Common myeloid progenitor, CD34-positive (primary cell): ENCODE measurements at places on chromosomes 2 and 18.

DNA sequence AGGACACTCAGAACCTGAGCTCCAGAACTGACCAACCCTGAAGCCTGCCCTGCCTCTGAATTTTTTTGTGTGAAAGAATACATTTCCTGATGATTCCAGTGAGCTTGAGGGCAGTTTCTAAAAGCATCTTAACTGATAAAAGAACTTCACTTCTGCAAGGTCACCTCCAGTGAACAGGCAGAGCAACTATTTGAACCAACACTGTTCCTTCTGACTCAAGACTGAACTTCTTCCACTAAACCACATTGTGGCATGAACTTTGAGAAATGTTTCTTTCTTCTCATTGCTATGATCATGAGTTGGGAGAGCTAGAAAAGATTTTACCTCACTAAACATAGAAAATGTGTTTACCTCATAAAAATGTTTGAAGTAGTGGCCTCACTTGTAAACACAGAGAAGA lies 83.8 kb upstream of the SERTAD2 start:
- no peaks in the 10 kb centered on the region for H3K27me3 ChIP-seq
- no peak for DNase-seq
- peaks cover 2% of the 10 kb centered on the region for H3K36me3 ChIP-seq
- H3K4me3 ChIP-seq = no peak overlapping the region
- peaks cover 4% of the 10 kb centered on the region for H3K4me1 ChIP-seq

DNA sequence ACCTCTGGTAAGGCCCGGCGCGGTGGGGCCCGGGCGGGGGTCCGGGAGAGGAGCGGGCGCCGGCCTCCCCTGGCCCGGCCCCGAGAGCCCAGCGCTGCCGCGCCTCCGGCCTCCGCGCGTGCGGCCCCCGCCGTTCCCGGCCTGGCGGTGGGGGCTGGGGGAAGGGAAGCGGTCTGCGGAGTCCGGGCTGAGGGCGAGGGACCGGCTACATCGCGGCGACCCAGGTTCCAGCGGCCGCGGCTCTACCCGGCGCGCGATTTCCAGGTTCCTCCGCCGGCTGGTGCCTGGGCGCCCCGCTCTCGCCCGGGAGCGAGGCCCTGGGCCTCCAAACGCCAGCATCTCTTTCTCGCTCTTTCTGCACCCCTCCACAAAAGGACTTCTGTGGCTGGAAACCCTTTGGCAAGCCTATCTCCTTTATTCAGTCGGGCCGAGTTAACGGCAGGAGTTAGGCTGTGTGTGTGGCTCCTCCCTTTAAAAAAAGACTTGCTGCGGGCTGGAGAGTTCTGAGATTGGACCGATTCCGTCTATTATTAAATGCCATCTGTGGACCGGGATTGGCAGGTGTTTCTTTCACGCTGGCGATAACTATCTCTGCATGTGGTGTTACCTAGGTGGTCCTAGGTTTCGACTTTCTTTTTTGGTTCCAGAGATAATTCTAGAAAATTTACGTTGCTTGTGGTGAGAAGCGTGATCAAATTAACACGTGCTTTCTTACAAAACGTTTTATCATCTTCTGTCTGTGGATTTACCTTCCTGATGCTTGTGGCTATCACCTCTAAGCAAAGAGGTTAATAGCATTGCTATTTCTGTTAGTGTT lies 592 bp downstream of the ME2 start:
- peaks cover 28% of the 10 kb centered on the region for H3K4me1 ChIP-seq
- H3K27ac ChIP-seq = peak overlapping the region; percentile 70
- peak; percentile 69 for DNase-seq
- H3K36me3 ChIP-seq = peaks cover 2% of the 10 kb centered on the region

GRCh38 chr2:216688731-216689340 lies 6.5 kb downstream of the IGFBP5 start:
- no peak overlapping the region for H3K27ac ChIP-seq
- peaks cover 71% of the 10 kb centered on the region for H3K27me3 ChIP-seq
- H3K4me3 ChIP-seq = no peak overlapping the region
- H3K36me3 ChIP-seq = no peaks in the 10 kb centered on the region
- no peak for DNase-seq
- H3K4me1 ChIP-seq = peaks cover 17% of the 10 kb centered on the region

DNA sequence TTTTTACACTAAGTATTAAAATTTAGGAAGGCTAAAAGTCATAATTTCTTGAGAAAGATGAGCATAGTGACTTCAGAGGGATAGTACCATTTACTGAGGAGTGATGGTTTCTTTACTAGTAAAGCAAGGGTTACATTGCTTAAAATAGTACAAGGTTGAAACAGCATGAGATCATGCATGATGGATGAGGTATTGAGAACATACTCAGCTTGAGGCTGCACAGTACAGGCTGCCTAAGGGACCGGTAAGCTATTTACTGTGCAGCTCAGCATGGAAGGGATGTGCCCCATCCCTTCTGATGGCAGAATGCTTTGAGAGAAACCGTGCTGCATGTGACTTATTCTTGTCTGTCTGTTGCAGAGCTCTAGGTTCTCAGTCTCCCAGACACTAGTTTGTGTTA lies 122.1 kb downstream of the EML6 start:
- H3K27ac ChIP-seq = no peak overlapping the region
- H3K36me3 ChIP-seq = no peaks in the 10 kb centered on the region
- H3K4me3 ChIP-seq = no peak overlapping the region
- DNase-seq = no peak
- no peaks in the 10 kb centered on the region for H3K4me1 ChIP-seq

DNA sequence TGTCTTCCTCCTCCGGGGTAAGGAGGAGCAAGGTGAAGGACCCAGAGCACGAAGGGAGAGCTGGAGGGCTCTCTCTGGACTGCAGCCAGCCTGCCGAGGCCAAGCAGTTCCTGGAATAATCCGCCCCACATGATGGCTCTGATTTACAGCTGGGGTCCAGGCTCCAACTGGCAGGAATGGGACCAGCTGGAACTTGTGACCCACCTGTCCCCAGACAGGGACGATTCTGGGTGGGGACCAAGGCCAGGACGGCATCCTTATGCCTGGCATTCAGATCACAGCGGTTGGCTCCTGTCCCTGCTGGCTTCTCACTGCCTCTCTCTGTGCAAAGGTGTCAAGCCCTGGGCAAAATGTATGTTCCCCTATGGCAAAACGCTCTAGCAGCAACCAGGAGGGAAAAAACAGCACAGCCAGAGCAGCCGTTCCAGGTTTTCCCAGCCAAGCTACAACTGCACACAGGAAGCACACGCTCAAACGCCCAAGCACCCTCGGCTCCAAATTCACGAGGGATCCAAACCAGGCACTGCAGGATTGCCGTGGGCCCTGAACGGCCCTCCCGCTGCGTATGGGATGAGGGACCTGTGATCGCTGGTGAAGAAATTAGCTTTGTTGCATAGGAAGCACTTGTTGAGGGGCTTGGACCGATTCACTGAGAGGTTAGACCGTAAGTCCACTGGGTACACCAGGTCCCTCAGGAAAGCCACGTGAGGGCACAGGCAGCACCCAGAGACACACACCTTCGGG lies 35.8 kb downstream of the FAM178B start:
- DNase-seq = no peak
- no peaks in the 10 kb centered on the region for H3K4me1 ChIP-seq
- H3K4me3 ChIP-seq = no peak overlapping the region
- H3K27me3 ChIP-seq = no peaks in the 10 kb centered on the region
- H3K27ac ChIP-seq = no peak overlapping the region

GRCh38 chr2:173136599-173136998 lies 61.0 kb downstream of the MAP3K20 start:
- H3K4me3 ChIP-seq = no peak overlapping the region
- no peak for DNase-seq
- H3K4me1 ChIP-seq = peaks cover 12% of the 10 kb centered on the region
- H3K27ac ChIP-seq = no peak overlapping the region
- no peaks in the 10 kb centered on the region for H3K27me3 ChIP-seq
- H3K36me3 ChIP-seq = no peaks in the 10 kb centered on the region

GRCh38 chr2:68710336-68710735 lies 24.3 kb upstream of the ARHGAP25 start:
- no peaks in the 10 kb centered on the region for H3K36me3 ChIP-seq
- no peak overlapping the region for H3K27ac ChIP-seq
- DNase-seq = no peak
- H3K4me1 ChIP-seq = peaks cover 2% of the 10 kb centered on the region
- H3K27me3 ChIP-seq = no peaks in the 10 kb centered on the region
- H3K4me3 ChIP-seq = no peak overlapping the region

- no peak for DNase-seq
- no peak overlapping the region for H3K4me3 ChIP-seq
- no peak overlapping the region for H3K27ac ChIP-seq
- peaks cover 5% of the 10 kb centered on the region for H3K27me3 ChIP-seq
- H3K4me1 ChIP-seq = no peaks in the 10 kb centered on the region
- no peaks in the 10 kb centered on the region for H3K36me3 ChIP-seq
These were observed 63.7 kb upstream of the OTOF start for GRCh38 chr2:26541401-26542193.

DNA sequence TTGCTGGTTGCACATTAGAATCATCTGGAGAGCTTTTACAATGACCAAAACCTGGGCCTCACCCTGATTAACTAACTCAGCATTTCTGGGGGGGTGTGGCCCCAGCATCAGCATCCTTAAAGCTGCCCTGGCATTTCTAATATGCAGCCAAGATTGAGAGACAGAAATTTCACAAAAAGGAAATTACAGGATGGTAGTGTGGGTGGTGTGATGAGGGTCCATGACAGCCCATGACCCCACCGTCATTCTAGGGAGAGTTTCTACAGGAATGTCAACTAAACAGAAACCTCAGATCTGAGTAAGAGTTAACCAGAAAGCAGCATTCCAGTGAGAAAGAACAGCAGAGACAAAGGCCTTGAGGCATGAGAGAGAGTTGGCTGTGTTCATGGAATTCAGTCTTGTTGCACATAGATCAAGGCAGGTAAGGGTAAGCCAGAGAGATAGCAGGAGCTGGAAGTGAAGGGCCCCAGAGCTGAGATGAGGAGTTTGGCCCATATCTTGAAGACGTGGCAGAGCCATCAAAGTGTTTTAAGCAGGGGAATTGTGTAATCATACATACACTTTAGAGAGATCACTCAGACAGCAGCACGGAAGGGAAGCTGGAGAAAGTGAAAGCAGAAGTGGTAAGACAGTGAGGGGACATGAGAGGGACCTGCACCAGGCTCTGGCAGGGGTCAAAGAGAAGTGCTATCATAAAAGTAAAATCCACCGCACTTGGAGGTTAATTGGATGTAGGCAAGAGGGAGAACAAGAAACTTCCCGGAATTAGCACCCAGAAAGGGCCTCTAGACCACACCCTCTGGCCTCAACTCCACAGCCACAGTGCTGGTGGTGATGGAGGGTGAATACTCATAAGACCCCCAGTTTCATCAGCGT lies 7.8 kb upstream of the TRABD2A start:
- no peaks in the 10 kb centered on the region for H3K36me3 ChIP-seq
- peak; percentile 91 for DNase-seq
- peaks cover 8% of the 10 kb centered on the region for H3K4me1 ChIP-seq
- peak overlapping the region; percentile 71 for H3K27ac ChIP-seq

DNA sequence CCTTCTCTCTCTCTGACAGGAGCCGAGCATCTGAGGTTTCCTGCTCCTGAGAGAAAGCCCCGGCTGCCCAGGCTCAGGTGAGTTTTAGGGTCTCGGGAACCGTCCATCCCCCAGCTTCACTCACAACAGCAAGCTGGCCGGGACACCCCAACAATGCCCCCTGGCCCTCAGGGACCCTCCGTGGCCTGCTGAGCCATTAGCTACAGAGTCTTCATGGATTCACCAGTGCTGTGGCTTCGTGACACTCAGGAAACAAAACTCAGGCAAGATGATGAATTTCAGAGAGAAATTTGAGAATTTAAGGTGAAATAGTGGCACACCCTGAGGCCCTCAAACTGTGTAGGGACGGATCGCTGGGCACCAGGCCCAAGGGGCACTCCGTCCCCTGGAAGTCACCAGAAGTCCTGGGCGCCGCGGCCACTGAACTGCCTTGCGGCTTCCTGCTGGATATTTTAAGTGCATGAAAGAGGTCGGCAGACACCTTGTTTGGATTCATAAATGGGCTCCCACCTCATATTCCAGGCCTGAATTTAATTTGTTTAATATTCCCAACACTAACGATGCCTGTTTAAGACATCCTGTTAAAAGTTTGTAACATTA lies 368.3 kb upstream of the SALL3 start:
- H3K27ac ChIP-seq = no peak overlapping the region
- no peaks in the 10 kb centered on the region for H3K36me3 ChIP-seq
- no peaks in the 10 kb centered on the region for H3K4me1 ChIP-seq
- no peak for DNase-seq

- peak; percentile 91 for DNase-seq
- H3K36me3 ChIP-seq = peaks cover 9% of the 10 kb centered on the region
- H3K4me1 ChIP-seq = peaks cover 22% of the 10 kb centered on the region
- H3K27ac ChIP-seq = peak overlapping the region; percentile 66
- H3K27me3 ChIP-seq = no peaks in the 10 kb centered on the region
- no peak overlapping the region for H3K4me3 ChIP-seq
These were observed 31.0 kb downstream of the RNF125 start for GRCh38 chr18:32049393-32050171.

DNA sequence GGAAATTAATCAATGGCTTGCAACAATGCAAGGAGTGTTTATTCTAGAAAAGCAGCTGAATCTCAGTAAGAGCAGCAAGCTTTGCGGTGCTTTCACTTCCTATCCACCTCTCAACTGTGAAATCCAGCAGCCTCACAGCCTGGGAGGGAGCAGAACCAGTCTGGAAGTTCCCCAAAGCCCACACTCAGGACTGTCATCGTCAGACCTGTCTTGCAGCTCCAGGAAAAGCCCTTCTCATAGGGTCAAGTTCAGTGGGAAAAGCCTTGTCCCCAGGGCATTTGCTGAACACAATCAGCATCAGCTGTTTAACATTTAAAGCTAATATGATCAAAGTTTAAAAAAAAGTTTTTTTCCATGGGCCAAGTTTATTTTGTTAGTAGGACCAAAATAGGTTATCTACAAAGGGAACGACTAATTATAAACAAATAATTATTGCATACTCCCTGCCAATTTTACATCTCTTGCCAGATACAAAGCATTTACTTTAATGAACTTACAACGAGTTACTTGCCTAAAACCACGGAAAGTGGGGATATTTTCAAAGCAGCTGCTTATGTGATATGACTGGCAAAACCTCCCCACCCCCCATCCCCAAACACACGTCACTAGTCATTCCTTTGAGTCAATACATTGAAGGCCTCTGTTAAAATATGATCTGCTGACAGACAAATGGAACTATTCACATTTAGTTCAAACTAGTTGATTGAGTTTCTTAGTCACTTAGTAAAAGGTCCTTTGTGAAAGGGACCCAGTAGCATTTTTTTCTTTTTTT lies 36.8 kb downstream of the PARD6G start:
- no peaks in the 10 kb centered on the region for H3K36me3 ChIP-seq
- peaks cover 8% of the 10 kb centered on the region for H3K27me3 ChIP-seq
- no peak overlapping the region for H3K27ac ChIP-seq
- H3K4me3 ChIP-seq = no peak overlapping the region
- DNase-seq = no peak

DNA sequence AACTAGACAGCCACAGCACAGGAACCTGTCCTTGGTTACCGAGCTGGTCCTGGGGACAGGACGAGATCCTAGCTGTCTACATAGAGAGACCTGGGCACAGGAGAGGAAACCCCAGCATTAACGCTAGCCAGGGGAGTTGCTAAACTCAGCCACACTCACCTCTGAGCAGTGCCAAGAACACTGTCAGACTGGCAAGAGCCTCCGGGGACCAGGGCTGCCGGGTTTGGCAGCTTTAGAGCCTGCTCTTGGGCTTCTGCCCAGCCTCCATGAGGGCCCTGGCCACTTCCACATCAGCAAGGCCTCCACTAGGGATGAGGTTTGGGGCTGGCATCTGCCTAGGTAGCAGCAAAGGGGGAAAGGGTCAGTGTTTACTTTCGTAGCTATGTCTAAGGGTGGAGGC lies 6.7 kb downstream of the TMBIM1 start:
- H3K4me3 ChIP-seq = no peak overlapping the region
- no peak for DNase-seq
- peak overlapping the region; percentile 62 for H3K27ac ChIP-seq
- peaks cover 65% of the 10 kb centered on the region for H3K4me1 ChIP-seq
- no peaks in the 10 kb centered on the region for H3K27me3 ChIP-seq
- H3K36me3 ChIP-seq = peaks cover 40% of the 10 kb centered on the region

GRCh38 chr2:64455545-64455944 lies 1.6 kb downstream of the LGALSL start:
- peak; percentile 26 for DNase-seq
- H3K4me1 ChIP-seq = no peaks in the 10 kb centered on the region
- no peaks in the 10 kb centered on the region for H3K27me3 ChIP-seq
- H3K4me3 ChIP-seq = no peak overlapping the region
